NCI-H460 (cell line): ENCODE measurements at places on chromosomes 6 and 20. TPM values are rescaled to one million over a fixed set of nuclear protein-coding genes. Genes with fewer than 3 reads are reported as not detected.

CGA gene
- total RNA-seq, result 0.67 TPM in 1 of 2 replicates, not detected in the other

GCLC gene
- total RNA-seq, result 59.9 and 62.6 TPM in 2 replicates

DNA sequence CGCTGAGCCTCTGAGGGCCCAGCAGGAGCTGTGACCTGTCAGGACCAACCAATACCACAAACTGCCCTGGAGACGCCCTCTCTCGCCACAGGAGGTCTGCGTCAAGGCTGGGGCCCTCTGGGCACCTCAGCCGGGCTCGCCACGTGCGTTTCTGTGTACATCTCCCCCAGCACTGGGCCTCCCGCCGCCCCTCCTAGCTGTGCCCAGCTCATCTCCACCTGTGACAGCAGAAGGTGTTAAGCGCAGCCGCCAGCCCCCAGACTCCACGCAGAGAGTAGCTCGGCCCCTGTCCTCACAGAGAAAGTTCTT, 91.4 kb downstream of the TAF4 start:
- no peak for DNase-seq

GRCh38 chr6:168086616-168087015, 7.6 kb upstream of the FRMD1 start:
- DNase-seq, result no peak

- DNase-seq, result no peak
Measured at GRCh38 chr20:31769681-31770080, 30.6 kb downstream of the TPX2 start.

DNA sequence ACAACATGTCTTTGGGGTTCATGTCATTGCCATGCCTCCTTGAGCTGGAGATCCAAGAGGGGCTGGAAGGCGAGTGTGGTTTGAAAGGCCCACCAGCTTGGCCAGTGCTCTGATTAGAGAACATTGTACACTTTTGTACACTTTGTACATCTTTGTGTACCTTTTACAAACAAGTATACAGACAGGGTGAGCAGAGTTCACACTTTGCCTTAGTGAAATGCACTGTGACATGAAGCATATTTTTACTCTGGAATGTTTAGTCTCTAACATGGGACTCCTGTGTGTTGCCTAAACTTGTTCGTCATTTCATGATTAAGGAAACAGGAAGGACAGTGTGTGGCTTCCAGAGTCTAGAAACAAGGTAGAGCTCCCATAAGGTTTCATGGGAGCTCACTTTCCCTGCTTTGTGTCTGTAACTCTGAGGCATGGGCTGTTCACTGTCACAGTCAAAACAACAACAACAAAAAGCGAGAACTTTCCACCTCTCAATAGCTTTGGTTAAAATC, 225.8 kb upstream of the SOX4 start:
- DNase-seq, result no peak

DNA sequence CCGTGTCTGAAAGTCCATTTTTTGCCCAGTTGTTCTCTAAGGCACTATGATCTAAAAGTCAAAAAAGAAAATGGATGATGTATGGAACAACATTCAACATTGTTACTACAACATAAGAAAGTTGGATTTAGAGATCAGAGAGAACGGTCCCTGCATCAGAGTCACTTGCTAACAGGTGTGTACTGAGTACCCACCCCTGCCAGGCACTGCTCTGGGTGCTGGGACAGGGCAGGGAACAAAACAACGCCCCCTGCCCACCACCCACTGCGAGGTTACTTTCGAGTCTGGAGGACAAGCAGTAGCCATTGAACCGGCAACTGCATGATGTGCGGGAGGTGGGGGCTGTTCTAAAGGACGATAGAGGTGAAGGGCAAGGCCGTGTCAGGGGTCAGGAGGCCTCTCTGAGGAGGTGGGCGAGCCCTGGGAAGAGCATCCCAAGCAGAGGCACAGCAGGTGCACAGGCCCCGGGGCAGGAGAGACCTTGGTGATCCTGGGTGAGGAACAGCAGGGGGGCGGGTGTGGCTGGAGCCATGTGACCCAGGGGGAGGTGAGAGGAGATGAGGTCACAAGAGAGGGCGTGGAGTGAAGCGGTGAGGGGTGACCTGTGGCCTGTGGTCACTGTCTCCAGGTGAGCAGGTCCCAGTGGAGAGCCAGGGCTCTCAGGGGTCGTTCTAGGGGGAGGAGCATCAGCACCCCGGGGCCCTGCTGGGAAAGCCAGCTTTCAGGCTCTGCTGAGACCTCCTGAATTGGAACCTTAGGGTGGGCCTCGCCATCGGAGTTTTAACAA, 197.5 kb upstream of the SULF2 start:
- no peak for DNase-seq

TENT5A gene
- 94.4 and 108 TPM in 2 replicates for total RNA-seq

DNA sequence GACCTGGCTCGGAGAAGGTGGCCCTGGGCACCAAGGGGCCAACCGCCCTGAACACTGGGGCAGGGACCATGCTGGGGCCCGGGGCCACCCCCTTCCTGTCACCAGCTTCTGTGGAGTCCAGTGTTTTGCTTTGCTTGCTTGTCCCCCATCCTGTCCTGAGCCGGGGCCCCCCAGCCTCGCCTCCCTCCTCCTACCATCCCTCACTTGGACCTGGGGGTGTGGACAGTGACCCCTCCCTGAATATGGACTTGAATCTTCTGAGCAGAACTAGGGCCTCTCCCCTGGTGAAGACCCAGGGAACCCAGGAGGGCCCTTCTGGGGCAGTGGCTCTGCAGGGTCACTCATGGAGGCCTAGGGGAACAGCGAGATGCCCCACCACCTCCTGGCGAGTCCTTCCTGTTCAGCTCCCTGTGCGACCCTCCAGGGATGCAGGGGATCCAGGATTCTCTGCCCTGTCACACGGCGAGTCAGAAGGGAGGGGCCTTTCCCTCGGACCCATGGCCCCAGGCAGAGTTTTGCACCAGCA, 41.6 kb downstream of the VSTM2L start:
- DNase-seq, result no peak

- DNase-seq, result no peak
Measured at GRCh38 chr20:39518654-39519053, 556.5 kb downstream of the DHX35 start.

DNA sequence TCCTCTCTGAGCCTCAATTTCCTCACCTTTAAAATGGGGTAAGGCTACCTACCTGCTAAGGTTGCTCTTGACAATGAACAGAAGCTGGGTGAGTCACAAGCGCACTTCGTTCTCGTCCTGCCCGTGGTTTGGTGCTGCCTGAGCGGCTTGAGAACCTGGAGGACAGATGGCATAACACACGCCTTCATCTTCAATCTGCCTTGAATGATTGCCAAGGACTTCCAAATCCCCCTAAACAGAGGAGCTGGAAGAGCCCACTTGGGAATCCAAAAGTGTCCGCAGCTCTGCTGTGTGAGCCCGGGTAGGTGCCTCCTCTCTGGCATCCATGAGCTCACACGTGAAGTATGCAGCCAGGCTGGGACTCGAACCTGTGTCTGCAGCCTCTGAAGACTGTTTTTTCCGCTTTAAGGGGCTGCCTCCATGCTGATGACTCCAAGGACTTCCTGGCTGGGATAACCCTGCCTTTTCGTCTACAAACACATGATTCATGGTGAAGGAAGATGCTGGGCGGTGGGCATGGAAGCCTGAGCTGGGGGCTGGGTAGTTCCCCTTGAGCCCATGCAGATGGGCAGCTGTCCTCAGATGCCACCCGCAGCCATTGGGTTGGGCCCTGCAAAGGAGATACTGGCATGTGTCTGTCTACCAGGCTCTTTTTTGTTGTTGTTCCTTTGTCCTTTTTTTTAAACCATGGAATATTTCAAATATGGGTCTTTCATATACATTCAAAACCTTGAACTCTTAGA, 25.3 kb upstream of the CSNK2A1 start:
- DNase-seq, result no peak

GRCh38 chr6:40714576-40715564, 127.7 kb upstream of the LRFN2 start:
- no peak for DNase-seq

- DNase-seq, result peak; percentile 38
Measured at GRCh38 chr6:22366214-22366613, 69.4 kb upstream of the PRL start.

DNA sequence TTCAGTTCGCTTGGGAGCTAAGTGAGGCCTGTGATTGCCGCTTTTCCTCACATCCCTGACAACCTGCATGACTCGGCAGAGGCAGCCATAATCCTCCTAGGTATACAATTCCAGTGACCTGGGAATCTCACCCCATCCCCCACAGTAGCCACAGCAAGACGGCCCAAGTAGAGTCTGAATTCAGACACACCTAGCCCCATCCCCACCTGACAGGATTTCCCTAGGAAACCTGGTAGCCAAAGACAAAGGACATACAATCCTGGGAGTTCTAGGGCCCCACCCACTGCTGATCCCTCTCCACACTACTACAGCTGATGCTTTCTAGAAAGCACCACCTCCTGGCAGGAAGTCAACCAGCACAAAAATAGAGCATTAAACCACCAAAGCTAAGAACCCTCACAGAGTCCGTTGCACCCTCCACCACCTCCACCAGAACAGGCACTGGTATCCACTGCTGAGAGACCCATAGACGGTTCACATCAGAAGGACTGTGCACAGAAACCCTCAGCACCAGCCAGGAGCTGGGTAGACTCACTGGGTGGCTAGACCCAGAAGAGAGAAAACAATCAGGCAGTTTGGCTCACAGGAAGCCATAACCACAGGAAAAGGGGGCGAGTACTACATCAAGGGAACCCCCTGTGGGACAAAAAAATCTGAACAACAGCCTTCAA, 17.9 kb upstream of the RUNX2 start:
- DNase-seq, result no peak

GRCh38 chr6:93105907-93106306, 313.5 kb downstream of the EPHA7 start:
- no peak for DNase-seq

GRCh38 chr6:89242574-89243330, 25.6 kb upstream of the GABRR1 start:
- peak; percentile 43 for DNase-seq

DNA sequence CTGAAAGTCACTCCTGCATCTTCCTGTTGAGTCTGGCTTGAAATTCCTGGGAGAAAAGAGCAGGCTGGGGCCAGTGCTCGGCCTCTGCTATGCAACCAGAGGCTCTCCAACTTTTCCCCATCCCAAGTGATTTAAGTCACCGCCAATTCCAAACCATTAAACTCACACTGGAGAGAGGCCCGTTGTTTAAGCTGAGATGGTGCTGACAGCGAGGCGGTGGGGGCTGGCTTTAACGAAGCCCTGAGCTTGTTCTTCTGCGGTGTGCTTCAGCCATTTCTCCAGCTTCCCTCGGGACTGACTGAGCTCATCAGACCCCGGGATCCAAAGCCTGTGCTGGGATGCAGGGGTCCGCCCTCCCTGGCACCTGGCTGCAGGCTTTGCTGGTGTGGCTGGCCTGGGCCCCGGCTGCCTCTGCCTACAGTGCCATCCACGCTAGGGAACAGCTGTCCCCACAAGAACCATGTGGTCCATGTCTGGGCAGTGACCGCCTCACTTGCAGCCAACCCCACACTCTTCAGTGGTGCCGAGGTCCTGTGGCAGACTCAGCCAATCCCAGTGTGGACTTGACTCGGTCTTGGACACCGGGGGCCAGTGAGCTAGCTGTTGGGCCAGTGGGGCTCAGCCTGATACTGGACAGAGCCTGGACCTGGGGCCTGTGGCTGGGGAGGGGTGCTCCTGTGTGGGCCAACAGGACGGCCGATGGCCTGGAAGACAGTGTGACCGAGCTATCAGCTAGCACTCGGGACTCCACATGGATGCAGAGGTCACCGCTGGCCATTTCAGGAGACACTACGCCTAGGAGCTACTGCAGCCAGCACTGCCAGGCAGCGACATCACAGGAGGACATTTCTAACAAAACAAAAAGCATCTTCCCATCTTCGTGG, 21.2 kb downstream of the RAMACL start:
- DNase-seq, result no peak

- no peak for DNase-seq
Measured at GRCh38 chr6:156485150-156485549, 292.0 kb upstream of the ARID1B start.

GRCh38 chr6:33481192-33481591, 26.8 kb downstream of the ZBTB9 start:
- DNase-seq, result no peak

- peak; percentile 33 for DNase-seq
Measured at GRCh38 chr20:62305149-62305764, 2.5 kb downstream of the ADRM1 start.

- no peak for DNase-seq
Measured at GRCh38 chr6:128235556-128235955, 284.8 kb downstream of the PTPRK start.

PLEKHG1 gene
- 0.06 and 0.15 TPM in 2 replicates for total RNA-seq

PAK5 gene
- total RNA-seq, result not detected in 2 replicates

FRK gene
- total RNA-seq, result 6.4 and 6.9 TPM in 2 replicates

TRDN gene
- not detected in 2 replicates for total RNA-seq

GRCh38 chr6:99354983-99355382, 5.5 kb upstream of the FAXC start:
- no peak for DNase-seq

NR2E1 gene
- not detected in 2 replicates for total RNA-seq
